ENCODE measurements at places on chromosomes 7 and 10.
A peak's percentile ranks its signal among the peaks of the same experiment; 100 is the strongest.

DNA sequence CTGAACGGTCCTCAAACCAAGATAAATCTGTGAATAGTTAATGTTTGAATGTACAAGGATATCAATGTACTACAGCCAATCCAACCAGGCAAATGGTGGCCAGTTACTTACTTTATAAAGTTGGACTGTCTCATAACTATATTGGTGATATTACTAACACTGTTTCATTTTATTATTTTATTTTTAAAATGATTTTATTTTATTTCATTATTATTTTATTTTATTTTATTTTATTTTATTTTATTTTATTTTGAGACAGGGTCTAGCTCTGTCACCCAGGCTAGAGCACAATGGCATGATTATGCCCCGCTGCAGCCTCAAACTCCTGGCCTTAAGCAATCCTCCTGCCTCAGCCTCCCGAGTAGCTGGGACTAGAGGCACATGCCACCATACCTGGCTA lies 6.8 kb downstream of the IL15RA start:
- peak; percentile 23 for DNase-seq

DNA sequence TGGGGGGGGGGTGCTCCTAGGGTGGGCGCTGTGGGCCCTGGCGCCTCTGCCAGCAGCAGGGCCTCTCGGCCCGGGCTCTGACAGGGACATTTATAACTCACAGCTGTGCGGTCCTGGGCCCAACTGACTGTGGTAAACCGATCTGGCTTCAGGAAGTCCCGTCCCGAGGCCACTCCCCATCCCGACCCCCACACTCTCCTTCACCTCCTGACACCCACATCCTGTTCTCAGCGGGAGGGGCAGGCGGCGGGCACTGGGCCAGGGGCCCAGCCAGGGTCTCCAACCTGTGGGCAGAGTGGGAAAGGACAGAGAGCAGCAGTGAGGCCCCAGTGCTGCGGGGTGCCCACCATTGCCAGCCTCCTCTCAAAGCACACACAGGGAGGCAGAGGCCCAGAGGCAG lies 69.1 kb downstream of the ZMIZ1 start:
- peak; percentile 76 for DNase-seq

DNA sequence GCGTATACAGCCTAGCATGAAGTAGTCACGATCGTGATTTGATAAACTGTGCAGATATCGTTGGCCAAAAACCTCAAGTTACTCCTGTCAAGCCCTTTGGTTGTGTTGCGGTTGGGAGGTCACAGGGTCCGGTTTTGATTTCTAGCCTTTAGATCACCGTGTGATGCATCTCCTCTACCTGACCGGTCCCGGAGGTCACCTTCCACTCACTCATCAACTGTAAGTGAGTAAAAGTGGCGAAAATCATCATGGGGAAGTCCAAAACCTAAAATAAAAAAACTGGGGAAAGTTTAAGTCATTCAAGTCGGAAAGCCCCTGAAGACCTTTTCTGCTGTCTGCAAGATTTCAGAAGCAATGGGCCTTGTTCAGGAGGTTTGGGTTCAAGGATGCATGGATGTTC lies 62.8 kb downstream of the ADARB2 start:
- no peak for DNase-seq

GRCh38 chr7:90298145-90299038 lies 22.7 kb downstream of the FAM237B start:
- no peak for DNase-seq

DNA sequence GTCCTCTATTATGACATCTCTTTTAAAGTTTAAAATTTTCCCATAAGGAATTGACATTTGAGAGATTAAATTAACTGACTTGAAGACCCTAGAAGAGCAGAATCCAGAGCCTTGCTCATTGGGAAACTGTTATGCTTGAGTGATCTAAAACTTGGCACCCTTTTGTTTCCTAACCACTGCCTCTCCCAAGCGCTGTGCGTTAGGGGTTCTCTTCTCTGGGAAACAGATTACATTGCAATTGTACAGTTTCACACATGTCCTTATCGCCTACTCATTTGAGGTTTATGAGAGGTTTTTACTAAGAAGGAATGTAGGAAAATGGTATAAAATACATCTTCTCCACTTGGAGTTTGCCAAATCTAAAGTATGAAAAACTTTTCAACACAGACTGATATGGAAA lies 126.8 kb upstream of the AMPH start:
- no peak for DNase-seq

DNA sequence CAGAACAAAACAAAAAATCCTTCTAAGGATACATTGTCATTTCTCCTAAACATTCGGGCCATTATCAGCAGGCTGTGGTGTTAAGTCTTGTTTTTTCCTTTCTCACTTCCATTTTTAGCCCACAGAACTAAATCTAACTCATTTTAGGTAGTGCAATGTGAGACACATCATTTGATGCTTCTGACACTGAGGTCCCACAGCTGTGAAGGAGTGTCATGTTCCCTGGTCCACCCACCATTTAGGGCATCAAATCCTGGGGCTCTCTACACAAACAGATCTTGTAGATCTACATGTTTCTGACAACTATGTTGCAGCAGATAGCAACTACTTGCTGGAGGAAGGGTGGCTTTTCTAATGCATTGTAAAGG lies 232.5 kb upstream of the IGFBP3 start:
- DNase-seq = no peak

- DNase-seq = no peak
Measured at GRCh38 chr7:138603549-138604318, 97.4 kb downstream of the SVOPL start.

GRCh38 chr7:93047514-93048099 lies 70.2 kb downstream of the SAMD9 start:
- no peak for DNase-seq

DNA sequence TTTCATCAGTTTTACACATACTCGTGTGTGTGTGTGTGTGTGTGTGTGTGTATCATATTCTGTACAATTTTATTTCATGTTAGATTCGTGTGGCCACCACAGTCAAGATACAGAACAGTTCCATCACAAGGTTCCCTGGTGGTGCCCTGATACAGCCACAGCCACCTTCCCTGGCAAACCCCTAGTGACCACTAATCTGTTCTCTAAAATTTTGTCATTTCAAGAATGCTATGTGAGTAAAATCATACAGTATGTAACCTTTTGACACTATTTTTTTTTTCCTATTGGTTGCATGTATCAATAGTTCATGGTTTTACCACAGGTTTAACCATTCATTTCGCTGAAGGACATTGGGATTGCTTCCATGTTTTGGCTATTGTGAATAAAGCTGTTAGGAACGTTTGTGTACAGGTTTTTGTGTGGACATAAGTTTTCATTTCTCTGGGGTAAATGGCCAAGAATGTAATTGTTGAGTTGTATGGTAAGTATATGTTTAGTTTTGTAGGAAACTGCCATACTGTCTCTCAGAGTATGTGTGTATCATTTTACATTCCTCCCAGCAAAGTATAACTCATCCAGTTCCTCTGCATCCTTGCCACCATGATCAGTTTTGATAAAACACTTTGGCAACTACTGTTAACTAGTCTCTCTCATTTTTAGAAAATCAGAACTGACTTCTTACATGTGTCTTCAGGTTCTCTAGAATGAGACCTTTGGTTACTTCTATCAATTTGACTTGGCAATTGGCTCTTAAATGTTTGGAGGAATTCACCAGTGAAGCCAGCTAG lies 20.6 kb downstream of the KLHDC10 start:
- DNase-seq = no peak

GRCh38 chr7:6271060-6271658 lies 1.3 kb downstream of the CYTH3 start:
- DNase-seq = peak; percentile 54

- no peak for DNase-seq
Measured at GRCh38 chr10:10663622-10664021, 354.1 kb upstream of the CELF2 start.

DNA sequence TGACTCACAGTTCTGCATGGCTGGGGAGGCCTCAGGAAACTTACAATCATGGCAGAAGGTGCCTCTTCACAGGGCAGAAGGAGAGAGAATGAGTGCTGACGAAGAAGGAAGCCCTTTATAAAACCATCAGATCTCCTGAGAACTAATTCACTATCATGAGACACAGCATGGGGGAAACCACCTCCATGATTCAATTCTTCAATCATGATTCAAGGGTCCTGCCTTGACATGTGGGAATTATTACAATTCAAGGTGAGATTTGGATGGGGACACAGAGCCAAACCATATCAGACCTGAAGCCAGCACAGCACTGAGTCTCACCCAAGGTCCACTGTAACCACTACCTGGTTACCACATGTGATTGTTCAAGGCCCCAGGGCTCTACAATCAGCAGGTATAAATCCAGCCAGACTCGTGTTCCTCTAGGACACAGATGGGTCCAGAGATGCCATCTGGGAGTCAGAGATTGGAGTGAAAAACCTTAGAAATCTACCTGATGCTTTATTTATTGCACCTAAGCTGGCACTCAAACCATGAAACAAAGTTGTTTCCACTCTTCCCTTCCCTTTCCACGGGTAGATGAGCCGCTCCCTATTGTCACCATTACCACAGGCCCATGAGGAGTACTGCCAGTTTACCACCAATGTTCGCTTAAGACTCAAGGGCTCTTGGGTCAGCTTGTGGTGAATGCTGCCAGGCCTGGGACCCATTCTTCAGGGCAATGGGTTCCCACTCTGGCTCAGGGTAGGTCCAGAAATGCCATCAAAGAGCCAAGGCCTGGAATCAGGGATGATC lies 1061.5 kb downstream of the LRMDA start:
- DNase-seq = no peak

GRCh38 chr10:43921881-43922280 lies 273.2 kb upstream of the ZNF32 start:
- no peak for DNase-seq

DNA sequence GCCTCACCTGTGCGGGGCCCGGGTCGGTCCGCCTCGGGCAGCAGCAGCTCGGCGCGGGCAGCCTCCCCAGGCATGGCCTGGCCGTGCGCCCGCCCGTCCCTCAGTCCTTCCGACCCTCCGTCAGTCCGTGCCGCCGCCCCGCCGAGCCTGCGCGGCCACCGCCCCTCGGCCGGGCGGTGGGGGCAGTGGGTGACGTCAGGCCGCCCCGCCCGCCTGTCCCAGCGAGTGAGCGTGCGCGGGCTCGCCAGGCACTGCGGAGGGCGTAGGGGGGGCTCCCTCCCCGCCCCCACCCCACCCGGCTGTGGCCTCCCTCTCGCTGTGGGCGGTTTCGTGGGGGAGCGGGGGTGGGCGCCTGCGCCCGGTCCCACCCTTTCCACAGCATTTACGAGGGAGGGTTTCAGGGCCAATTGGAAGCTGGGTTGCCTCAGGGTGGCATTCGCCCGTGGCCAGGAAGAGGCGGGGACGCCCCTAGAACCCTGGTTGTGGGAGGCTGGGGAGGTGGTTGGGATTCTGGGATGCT lies at the start of gene NACAD:
Gene NACAD (minus strand): TSS at position 149 of the 520 bp plus-strand sequence. CDS start 75 bp downstream, at position 74.
- DNase-seq = no peak

GRCh38 chr10:30553626-30554439 lies 75.7 kb downstream of the LYZL2 start:
- no peak for DNase-seq
